GM10248 (cell line): ENCODE measurements at places on chromosomes 5 and 9.

GRCh38 chr9:133875131-133875530, 117.0 kb downstream of the VAV2 start:
- DNase-seq: no peak

DNA sequence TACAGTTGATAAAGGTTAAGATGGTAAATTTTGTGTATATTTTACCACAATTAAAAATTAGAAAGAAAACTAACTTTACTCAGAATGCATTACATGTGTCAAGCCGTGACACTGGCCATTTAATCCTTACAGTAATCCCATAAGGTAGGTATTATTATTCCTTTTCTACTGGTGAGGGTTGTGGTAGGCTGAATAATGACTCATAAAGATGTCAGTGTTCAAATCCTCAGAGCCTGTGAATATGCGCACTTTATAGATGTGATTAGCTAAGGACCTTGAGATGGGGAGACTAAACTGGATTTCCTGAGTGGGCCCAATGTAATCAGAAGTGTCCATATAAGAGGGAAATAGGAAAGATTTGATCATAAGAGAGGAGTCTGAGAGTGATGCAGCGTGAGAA, 288.1 kb downstream of the TMEM167A start:
- DNase-seq: no peak

DNA sequence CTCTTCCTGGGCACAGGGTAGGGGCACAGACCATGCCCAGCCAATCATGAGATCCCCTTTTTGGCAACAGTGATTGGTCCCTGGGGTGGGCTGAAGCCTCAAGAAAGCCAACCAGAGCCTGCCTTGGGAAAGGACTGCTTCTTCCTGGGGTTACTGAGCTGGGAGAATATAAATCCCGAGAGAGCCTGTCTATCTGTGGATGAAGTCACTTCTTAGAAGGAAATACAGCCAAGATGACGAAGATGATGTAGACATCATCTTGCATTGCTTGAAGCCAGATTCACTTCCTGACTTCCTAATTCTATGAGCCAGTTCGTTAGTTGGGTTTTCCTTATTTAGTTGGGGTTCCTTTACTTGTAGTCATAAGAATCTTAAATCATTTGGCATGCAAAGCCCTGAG, 50.1 kb upstream of the PWWP2A start:
- DNase-seq: no peak

GRCh38 chr5:118698774-118699173, 289.6 kb downstream of the DTWD2 start:
- no peak for DNase-seq

GRCh38 chr5:154118385-154118784, 72.1 kb upstream of the GALNT10 start:
- DNase-seq: no peak

DNA sequence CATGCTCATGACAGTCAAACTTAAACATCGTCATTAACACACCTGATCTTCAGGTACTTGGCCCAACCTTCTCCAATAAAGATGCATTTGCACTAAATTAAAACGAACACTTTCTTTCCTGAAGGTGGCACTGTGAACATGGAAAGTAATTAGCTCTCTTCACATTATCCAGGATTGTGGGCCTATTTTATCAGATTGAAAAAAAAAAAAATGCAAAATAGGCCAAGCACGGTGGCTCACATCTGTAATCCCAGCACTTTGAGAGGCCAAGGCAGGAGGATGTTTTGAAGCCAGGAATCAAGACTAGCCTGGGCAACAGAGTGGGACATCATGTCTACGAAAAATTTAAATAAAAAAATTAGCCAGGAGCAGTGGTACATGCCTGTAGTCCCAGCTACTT, 14.4 kb upstream of the CDC20B start:
- no peak for DNase-seq

DNA sequence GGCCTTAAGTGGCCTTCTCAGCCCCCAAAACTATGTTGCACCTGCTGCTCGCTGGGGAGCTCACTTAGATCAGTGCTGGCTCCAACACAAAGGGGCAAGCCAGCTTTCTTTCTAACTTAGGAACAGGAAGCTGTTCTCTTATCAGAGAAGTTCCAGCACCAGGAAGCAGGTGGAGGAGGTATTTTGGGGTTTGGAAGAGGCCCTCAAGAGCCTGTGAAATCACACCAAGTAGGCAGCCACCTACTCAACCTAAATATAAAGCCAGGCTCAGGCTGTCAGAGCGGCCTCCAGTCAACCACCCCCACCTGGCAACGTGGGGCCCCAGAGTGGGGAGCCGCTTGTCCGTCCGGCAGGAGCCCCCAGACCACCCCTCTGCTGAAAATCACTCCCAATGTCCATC, 152.8 kb downstream of the OLFM1 start:
- no peak for DNase-seq

DNA sequence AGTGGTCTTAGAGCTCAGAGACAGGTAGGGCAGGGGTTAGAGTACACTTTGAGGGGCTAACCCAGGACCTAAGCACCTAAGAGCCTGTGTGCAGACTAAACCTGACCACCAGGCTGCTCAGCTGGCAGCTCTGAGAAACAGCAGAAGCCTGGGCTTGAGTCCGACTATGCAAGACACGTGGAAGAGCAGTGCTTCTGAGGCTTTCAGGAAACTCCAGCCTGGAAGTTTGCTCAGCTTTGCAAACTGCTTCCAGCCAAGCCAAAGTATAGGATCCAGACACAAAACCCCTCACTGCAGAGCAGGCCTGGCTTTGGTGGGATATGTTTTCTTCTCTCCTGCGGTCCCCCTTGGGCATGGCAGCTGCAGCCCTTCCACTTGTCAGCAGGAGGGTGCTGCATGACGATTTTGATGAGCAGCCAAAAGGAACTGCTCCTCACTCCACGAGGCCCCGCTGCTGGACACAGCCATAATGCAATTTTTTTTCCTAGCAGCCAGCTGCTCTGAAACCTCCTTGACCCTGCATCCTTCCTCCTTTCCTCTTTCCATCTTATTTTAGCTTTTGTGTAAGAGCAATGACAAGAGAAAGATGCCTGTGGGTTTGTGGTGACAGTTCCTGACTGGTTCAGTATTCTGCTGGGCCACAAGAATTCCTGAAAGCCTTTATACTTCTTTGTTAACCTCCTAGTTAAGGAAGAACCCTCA, 123.1 kb downstream of the LIFR start:
- DNase-seq: no peak

DNA sequence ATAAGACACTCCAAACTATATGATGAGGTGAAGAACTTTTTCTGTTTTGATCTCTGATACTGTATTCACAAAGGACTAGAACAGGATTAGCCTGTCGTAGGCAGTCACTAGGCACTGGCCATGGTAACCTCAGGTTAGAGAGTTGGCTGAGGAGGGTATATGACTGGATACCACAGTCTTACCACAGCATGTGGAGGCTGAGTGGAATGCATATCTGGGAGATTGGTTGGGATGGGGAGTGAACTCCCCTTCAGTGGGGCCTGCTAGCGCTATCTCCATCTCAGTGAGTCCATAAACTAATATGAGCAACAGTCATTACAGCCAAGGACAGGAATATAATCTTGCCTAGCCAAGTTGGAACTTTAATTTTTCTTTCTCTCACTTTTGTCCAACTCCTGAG, 339.1 kb downstream of the SPATA31D1 start:
- DNase-seq: no peak

DNA sequence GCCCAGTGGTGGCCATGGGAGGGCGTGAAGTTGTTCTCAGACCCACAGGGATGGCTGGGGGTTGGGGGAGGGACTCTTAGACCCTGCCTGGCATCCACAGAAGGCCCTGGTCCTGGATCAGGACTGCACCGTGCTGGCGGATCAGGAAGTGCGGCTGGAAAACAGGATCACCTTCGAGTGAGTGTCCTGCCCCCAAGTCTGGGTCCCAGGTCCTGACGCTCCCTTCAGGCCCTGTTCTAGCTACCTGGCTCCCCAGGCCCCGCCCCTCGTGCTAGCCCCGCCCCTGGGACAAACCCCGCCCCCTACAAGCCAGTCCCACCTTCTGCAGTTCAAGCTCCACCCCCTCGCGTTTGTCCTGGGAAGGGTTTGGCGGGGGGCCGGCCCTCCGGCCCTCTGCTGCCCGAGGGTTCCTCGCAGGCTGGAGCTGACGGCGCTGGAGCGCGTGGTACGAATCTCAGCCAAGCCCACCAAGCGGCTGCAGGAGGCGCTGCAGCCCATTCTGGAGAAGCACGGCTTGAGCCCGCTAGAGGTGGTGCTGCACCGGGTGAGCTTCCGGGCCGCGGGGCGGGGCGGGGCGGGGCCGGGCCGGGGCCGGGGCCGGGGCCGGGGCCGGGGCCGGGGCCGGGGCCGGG, 12.9 kb downstream of the RGS14 start:
- peak; percentile 76 for DNase-seq

DNA sequence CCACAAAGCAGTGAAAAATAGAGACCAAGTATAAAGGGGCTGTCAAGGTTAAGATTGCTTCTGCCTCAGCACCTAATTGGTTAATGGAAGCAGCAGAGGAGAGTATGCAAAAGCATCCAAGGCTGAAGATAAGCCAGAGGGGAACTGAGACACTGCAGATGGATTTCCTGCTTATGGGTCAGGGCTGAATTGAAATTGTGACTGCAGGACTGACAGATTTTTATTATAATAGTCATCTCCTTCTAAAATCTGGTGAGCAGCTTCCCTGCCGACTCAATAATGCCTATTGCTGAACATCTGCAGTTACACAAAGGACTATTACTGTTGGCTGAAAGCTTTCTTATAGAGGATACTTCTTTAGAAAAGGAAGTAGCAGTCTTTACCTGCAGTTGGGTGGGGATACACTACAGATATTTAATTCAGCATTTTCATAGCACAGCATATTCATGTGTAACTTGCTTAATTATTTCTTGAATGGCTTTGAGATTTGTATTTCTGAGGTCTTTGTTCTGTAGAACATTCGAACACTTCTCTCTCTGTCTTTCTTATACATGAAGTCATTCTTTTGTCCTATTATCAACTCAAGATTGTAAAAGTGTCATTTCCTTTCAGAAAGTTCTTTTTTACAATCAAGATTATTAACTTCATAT, 363.0 kb upstream of the RIOK2 start:
- DNase-seq: no peak

GRCh38 chr5:72137826-72138409, 30.6 kb downstream of the MAP1B start:
- DNase-seq: peak; percentile 29

DNA sequence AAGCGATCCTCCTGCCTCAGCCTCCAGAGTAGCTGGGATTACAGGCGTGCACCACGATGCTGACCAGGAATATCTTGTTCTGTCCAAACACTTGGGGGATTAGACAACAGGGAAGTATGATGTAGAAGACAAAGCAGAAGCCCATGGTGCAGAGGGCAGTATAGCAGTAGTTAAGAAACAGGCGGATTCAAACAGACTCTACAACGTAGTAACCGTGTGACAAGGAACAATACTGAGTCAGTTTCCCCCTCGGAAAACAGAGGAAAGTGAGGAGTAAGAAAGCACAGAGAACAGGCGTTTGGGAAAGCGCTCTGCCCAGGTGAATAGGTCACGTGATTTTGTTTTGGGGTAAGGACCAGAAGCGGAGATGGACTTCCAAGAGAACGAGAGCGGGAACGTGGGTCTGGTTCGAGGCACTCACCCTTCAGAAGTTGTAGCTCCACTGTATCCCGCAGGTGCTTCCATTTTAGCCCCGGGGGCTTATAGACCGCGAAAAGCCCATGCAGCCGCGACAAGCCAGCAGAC, 306 bp downstream of the TRUB2 start:
- no peak for DNase-seq

GRCh38 chr9:93236541-93237206, 52.7 kb downstream of the WNK2 start:
- no peak for DNase-seq

DNA sequence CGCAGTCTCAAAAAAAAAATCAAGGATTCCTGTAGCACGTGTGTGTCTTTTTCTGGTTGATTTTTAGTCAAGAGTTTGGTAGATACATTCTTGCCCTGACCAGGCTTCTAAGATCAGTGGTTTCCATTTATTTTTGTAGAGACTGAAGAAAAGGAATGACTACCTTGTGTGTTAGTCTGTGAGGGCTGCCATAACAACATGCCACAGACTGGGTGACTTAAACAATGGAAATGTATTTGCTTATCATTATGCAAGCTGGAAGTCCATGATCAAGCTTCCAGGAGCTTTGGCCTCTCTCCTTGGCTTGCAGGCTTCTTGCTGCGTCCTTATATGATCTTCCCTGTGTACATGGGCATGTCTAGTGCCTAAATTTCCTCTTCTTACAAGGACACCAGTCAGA, 127.0 kb downstream of the CCDC192 start:
- DNase-seq: no peak

GRCh38 chr5:139982157-139982974, 60.7 kb downstream of the NRG2 start:
- DNase-seq: no peak

GRCh38 chr5:55063220-55063863, 39.1 kb upstream of the GZMA start:
- no peak for DNase-seq

DNA sequence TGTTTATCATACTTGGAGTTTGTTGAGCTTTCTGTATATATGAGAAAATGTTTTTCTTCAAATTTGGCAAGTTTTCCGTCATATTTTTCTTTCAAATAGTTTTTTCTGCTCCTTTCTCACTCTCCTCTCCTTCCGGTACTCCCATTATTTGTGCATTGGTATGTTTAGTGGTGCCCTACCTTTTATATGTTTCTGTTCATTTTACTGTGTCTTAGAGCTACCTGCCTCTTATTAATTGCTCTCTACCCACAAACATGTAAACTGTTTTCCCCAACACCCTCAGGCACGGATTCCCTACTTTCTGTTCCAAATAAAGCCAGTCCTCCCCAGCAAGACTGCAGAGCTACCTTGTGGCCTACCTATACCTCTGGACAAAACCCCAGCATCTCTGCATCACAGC, 60.6 kb upstream of the S1PR3 start:
- no peak for DNase-seq

DNA sequence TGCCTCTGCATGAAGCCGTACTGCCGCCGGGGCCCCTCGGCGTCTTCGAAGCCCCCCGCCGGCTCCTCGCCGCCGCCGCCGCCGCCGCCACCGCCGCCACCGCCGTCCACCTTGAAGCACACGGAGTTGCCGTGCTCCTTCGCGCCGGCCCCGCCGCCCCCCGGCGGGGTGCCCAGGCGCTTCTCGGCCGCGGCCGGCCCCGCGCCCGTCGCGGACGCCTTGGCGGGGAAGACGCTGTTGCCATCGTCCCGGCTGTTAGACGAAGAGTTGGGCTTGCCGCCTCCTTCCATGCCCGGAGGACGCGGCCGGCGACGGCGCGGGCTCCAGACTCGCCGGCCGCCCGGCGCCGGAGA, 400 bp downstream of the HCN1 start:
- DNase-seq: peak; percentile 5

DNA sequence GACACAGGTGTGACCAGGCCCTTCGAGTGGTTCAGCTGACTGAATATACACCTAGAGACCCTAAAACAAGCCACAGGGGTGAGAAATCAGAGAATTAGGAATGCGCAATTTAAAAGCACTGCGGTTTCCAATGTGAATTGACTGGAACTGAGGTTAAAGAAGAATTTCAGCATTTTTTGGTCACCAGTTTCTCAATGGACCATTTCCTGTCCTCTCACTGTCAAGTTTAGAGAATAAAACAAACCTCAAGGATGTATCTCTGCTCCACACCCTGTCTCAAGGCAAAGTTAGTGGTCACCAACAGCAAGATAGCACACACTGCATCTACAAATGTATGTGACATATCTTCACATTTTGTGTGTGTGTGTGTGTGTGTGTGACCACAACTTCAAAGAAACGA, 143.8 kb upstream of the MAP3K1 start:
- no peak for DNase-seq
